ENCODE measurements at places on chromosomes 16 and 17.

- DNase-seq = peak; percentile 54
Observed at GRCh38 chr16:22077700-22078313, 14.5 kb upstream of the VWA3A start.

DNA sequence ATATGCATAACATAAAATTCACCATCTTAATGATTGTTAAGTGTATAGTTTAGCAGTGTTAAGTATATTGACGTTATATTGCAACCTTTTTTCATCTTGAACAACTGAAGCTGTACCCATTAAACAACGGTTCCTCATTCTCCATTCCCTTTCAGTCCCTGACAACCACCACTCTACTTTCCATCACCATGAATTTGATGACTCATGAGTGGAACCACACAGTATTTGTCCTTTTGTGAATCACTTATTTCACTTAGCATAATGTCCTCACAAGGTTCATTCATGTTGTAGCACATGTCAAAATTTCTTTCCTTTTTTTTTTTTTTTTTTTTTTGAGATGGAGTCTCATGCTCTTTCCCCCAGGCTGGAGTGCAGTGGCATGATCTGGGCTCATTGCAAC, 46.0 kb downstream of the HOXB1 start:
- DNase-seq = no peak

GRCh38 chr17:45914047-45914717, 19.8 kb downstream of the MAPT start:
- DNase-seq = no peak

- DNase-seq = no peak
Observed at GRCh38 chr16:81318711-81319110, 3.9 kb downstream of the GAN start.

DNA sequence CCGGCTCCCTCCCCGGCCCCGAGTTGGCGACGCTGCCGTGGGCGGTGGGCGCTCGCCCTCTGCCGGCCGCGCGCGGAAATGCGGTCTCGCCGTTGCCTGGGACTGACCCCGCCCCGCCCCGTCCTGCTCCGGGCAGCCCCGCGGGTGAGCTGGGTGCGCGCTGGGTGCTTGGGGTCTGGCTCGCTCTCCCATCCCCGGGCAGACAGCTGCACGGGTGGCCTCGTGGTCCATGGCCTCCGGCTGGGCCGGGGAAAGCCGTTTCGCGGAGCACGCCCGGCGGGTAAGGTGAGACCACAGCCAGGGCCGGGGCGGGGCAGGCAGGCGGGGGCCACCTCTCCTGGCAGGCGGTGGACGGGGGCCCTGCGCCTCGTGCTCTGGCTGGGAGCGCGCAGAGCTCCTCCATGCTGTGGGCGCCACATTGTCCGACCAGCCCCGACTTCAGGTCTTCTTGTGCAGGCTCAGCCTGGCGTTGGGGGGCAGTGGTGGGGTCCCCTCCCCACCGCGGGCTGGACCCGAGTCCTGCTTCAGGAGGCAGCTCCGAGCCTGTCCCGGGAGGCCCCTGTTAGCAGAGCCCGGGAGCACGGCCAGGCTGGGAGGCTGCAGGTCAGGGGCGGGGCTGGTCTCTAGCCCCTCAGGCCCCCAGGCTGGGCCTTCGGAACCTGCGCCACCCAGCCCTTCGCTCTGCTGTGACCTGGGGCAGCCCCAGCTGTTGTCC, 7.0 kb upstream of the C1QTNF8 start:
- DNase-seq = peak; percentile 66
